ENCODE measurements at places on chromosomes 11 and 22. TPM values are rescaled to one million over a fixed set of nuclear protein-coding genes. Genes with fewer than 3 reads are reported as not detected.

Gene OR8A1
- 7.0 TPM for total RNA-seq

Gene MMP1
- not detected for total RNA-seq

Gene B4GALNT4
- total RNA-seq, result 7.2 TPM

Gene FIBIN
- 86.4 TPM for total RNA-seq
